ENCODE measurements at places on chromosomes 2 and 18.
A peak's percentile ranks its signal among the peaks of the same experiment; 100 is the strongest.

DNA sequence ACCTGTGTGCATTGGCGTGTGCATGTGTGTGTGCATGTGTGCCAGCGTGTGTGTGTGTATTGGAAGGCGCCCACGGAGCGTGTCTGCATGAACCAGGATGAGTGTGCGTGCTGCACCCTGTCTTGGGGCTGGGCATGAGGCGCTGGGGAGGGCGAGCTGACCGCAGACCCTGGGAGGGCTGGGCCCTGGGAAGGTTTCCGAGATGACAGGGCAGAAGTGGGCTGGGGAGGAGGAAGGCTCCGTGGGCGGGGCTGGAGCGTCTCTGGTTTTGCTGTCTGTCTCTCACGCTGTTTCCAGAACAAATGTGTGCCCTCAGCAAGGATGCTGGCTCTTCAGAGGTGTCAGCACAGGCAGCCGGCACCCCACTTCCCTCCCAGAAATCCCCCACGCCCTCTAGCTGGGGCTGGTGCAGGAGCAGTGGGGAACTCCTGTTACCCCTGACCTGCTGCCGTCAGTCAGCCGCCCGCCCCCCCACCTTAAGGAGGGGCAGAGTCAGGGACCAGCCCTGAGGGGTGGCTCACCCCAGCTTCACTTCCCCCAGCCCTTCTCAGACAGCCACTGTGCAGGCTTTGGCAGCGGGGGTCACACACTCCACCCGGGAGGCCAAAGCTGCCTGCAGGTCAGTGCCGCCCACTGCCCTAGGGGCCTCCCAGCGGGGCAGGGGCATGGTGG lies at the start of gene GPR35:
Gene GPR35, plus strand, starts transcription at position 531 of the 672 bp plus-strand sequence. CDS start 4,473 bp downstream, outside the sequence.
- DNase-seq: peak; percentile 48

GRCh38 chr2:6787376-6787775 lies 78.3 kb downstream of the CMPK2 start:
- DNase-seq: no peak

DNA sequence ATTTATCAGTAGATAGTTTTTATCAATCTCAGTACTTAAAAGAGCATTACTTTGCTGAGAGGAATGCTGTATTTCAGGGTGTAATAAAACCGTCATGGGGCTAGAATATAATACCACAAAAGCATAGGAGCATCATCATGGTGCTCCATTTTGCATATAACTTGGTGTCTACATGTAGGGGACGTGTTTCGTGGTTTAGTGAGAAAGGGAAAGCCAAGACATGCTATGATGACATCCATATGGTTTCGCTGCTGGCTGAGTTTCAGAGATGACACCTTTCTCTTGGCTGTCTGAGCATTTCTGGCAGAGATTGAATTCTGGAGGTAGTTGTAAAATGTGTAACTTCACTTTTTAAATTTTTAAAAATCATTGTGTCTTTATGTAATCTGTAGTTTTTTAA lies 32.4 kb downstream of the WDR43 start:
- no peak for DNase-seq

- no peak for DNase-seq
These were observed 37.9 kb downstream of the SLC38A11 start for GRCh38 chr2:164917296-164917903.

DNA sequence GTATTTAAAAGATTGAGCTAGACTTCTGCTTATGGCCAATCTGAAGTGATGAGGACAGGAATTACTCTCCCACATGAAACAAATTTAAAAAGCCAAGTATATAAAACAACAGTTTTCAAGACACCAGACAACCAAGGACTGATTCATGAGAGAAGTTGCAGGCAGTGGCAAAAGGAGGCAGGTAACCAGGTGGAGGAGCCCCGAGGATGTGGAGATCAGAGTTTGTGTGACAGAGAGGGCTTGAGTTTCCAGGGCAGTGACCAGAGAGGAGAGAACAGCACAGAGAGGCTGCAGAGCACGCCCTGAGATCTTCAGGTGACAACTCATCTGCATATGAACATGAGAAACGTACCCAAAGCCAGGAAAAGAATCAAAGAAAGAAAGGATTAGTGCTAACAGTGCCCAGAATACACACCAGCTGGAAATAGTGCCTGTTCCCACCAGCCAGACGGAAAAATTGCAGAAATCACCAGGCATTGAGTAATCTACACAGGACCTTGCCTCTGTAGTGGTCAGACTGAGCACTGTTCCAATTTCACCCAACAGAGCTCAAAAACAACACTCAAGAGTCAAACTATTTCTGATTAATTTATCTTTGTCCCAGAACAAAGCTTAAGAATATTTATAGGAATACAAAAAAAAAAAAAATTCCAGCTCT lies 173.1 kb downstream of the SEPTIN10 start:
- DNase-seq: no peak

GRCh38 chr2:134621939-134622705 lies 96.7 kb downstream of the TMEM163 start:
- DNase-seq: no peak

- DNase-seq: no peak
These were observed 3.2 kb upstream of the TTC39C start for GRCh38 chr18:24011123-24011917.

DNA sequence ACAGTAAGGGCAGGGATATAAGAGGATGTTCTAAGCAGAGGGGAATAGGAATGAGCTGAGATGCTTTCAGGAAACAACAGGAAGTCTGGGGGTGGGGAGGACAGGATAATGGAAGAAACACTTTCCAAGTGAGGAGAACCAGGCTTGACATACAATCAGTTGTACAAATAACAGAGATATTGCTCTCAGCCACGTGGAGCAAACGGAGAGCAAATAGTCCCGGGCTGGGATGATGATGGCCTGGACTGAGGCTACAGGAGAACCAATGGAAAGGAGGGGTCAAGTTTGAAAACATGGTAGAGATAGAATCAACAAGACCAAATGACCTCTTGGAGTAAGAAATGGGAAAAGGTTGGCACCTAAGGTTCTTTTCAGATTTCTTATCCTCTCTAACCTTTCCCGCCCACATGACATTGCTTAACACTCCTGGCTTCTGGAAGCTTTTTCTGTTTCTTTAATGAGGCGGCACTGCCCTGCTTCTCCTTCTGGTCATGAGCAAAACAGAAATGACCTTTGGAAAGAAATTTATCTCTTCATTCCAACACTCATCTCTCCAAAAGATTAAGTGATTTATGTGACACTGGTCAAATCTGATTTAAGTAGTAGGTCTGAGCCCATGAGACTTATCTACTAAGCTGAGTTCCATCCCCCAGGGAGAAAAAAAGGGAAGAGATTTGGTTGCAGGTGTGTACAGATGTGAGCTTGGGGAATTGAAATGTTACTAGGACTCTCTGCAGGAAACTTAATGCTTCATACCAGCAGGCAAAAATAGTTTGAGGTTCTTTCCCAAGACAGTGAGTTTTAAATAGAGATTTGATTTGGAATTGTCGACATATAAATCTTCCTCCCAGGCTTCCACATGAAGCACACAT lies 442.9 kb upstream of the HNRNPA3 start:
- DNase-seq: no peak

GRCh38 chr2:237695201-237695780 lies 67.9 kb downstream of the LRRFIP1 start:
- no peak for DNase-seq

DNA sequence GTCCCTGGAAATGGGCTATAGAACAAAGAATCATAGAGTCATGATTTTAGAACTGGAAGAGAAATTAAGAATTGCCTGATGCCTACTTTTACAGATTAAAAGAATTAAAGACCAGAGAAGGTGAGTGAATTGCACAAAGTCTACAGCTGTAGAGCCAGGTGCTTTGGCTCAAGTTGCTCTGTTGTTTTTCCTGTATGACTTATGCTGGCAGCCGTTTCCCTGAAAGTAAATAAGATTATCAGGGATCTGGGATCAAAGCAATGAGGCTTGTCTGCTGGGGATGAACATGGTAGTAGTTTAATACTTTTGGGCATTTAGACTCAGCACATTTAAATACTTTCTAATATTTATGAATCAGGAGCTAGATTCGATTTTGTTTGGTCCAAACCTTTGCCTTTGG lies 166.9 kb downstream of the PRPF40A start:
- DNase-seq: no peak

DNA sequence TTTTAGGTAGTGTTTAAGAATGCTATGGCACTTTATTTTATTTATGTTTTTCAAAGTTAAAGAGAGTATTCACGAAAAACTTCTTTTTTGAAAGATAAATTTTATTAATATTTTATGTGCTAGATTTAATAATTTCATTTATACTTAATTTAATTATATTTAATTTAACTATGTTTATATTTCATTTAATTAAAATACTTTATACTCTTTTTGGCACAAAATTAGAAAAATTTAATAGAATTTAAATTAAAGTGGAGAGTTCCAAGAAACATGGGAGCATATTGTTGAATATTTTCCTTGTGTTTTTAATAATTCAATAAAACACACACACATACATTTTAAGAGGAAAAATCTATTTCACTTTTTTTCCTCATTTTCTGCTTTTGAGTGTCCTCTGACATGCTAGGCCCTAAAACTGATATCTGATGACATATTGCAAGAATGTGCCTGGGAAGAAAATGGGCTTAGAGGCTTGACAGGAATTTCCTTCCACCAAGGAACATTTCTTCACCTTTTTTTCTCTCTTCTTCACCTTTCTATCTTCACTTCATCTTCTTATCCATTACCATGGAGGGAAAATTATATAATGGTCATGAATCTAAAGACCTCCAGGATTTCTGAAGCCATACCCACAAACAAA lies 15.4 kb downstream of the ARHGAP28 start:
- DNase-seq: no peak

GRCh38 chr2:67896476-67896875 lies 166.3 kb downstream of the C1D start:
- no peak for DNase-seq

DNA sequence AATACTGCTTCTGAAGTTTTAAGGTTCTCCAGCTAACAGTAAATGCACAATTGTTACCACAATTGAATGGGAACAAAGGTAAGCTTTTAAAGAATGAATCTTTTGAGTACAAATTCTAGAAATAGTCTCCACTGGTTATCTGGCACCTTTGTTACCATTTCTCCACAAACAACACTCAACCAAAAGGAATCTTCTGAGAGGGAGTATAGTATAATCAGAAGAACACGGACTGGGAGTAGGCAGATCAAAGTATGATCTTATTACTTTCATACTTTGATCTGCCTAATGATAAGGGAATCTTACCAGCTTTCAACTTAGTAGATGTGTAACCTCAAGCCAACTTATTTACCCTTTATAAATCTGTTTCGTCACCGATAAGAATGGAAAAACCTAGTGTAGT lies 1.4 kb downstream of the CEP76 start:
- DNase-seq: no peak

DNA sequence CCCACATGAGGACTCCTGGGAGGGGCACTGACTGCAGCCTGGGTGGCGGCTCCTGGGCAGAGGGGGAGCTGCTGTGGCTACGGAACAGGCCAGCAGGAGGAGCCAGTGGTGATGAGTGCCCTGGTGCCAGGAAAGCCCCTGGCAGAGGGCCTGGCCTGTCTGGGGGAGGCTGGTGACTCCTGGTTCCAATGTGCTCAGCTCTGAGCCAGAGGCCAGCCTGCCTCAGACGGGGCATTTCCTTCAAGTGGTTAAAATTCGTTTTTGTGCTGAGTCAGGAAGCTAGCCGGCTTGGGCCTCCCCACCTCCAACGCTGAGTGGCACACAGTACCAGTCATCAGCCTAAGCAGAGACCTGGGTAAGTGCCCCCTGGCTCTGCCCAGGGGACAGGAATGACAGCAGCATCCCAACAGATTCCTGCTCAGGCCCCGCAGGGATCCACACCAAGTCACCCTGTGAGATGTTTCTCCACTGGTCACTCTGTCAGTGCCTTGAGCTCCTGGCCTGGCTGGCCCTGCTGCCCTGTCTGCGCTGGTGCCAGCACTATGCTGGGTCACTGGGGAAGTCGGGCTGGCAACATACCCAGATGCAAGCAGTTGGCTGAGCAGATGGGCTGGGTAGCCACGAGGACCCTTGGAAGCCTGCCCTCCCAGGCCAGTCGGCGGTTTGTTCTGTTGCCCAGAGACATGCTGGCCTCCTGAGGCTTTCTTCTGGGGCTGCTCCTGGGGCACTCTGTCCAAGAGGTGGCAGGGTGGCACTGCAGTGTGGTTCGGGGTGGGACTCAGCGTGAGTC lies 7.1 kb upstream of the KLF11 start:
- no peak for DNase-seq

DNA sequence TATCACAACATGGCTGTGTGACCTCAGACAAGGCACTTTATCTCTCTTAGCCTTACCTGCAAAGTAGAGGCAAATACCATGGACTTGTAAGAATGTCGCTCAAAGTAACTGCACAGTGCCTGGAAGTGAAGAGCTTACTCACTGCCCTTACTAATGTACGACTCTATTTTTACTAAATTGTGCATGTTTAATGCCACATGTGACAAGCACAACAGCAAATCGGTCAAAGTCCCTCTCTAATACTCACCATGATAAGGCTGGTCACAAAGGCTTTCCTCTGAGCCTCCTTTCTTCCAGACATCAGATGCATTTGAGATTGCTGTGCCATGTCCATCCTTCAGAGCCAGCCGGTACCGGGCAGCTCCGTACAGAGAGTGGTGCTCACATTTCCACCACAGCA lies 100.4 kb upstream of the CD302 start:
- DNase-seq: no peak

DNA sequence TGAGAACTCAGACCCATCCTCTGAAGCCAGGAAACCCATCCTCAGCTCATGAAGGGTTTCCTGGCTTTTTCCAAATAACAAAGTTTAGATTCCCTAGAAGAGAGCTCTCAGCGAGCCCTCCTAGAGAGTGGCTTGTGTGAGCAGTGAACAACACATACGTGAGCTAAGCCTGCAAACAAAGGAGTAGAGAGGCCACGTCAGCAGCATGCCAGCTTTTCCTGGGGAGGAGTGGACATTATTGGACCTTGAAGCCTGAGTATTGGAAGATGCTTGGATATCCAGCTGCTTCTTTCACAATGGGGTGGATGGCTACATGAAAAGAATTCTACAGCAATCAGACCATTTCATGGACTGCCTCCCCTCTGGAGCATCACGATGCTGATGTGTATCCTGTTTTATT lies 21.1 kb downstream of the KIF5C start:
- no peak for DNase-seq

DNA sequence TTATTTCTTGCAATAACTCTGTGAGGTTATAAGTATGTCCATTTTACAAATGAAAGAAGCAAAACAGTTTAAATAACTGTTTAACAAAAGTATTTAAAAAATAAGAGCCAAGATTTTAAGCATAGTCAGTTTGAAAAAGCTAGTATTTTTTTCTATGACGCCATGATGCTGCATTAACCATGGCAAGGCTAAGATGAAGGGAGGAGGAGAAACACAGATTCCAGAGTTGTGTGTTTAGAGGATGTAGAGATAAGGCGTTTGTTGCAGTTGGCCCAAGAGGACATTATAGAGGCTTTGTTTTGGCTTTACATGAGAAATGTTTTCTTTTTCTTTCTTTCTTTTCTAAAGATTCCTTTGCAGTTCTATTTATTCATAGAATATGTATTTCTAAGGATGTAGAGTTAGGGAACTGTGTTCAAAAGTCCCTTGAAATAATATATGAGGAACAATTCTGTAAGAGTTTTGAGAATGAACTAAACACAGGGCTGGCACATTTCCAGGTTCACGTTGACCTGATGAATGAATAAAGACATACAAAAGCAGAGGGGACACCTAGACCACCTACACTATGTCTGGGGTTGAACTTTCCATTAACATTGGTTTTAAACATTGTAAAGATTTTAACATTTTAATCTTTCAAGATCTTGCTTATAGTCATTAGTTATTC lies 244.2 kb downstream of the KCNS3 start:
- DNase-seq: no peak

All from activated T-helper 1 cell treated with anti-CD3 and anti-CD28 coated beads, Interleukin-2, amount 50 U/mL, for 16 hours (primary cell).